Activated T-cell treated with anti-CD3 and anti-CD28 coated beads, Interleukin-2, amount 50 U/mL, for 48 hours (primary cell): ENCODE measurements at places on chromosomes 7 and 10.

DNA sequence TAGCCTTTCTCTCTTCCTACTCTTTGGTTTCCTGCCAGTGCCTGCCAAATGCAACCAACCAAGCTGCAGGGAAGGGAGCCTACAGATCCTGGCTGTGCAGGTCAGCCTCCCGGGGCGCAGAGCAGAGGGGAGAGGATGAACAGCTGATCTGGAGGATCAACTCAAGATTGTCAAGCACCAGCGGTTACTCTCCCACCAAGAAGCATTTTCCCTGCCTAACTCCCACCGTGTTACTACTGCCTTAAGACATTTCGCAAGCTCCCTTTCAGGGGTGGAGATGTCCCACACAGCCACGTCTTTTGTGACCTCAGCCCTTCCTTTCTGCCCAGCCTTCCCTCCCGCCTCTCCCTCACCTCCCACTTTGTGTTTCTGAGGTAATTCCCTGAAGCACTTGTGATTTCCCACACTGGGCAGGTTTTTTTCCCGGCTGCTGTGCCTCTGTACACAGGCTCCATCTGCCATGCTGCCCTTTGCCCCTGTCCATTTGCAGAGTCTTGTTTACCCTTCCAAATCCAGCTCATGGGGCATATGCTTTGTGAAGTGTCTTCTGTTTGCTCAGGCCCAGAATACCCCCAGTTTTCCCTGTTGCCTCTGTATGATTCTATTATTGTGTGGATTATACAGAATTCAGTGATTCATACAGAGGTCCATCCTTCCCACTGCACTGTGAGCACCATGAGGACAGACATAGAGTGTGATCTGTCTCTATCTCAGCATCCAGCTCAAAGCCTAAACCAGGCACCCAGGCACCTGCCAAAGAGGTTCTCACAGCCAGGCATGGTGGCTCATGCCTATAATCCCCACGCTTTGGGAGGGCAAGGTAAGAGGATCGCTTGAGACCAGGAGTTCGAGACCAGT lies 40.9 kb upstream of the PAPSS2 start:
- DNase-seq: no peak

DNA sequence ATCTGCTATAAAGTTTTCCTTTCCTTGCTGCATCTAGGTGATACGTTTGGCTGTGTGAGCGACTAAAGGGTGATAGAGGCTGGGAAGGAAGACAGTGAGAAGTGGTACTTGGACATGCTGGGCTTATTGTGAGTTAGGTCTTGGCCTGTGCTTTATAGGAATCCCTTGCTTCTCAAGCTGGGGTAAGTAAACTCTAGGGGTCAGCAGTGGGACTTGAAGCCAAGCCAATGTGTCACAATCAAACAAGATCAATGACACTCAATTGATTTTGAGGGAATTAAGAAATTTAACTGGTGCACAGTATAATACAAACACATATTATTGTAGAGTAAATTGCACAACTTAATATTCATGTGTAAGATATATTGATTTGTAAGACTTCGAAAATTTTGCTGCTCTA lies 155.8 kb upstream of the AOAH start:
- DNase-seq: no peak

GRCh38 chr10:11379771-11380170 lies 231.7 kb downstream of the USP6NL start:
- DNase-seq: no peak

- DNase-seq: no peak
These were observed 15.9 kb upstream of the ADCK2 start for GRCh38 chr7:140656548-140657515.

GRCh38 chr10:115044891-115045290 lies 48.3 kb upstream of the ATRNL1 start:
- no peak for DNase-seq

DNA sequence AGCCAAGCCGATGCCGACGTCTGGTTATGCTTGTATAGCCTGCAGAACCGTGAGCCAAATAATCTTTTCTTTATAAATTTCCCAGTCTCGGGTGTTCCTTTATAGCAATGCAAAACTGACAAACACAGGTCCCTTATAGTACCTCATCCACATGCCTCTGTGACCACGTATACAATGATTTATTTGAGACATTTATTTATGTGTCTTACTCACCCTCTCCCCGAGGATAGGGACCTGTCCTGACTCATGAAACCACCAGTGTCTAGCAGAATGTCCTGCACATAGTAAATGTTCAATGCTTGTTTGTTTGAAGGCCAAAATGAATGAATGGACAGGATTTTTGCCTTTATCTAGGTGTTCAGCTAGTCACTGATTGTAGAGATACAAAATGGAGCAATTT lies 147.9 kb upstream of the FZD8 start:
- DNase-seq: no peak

DNA sequence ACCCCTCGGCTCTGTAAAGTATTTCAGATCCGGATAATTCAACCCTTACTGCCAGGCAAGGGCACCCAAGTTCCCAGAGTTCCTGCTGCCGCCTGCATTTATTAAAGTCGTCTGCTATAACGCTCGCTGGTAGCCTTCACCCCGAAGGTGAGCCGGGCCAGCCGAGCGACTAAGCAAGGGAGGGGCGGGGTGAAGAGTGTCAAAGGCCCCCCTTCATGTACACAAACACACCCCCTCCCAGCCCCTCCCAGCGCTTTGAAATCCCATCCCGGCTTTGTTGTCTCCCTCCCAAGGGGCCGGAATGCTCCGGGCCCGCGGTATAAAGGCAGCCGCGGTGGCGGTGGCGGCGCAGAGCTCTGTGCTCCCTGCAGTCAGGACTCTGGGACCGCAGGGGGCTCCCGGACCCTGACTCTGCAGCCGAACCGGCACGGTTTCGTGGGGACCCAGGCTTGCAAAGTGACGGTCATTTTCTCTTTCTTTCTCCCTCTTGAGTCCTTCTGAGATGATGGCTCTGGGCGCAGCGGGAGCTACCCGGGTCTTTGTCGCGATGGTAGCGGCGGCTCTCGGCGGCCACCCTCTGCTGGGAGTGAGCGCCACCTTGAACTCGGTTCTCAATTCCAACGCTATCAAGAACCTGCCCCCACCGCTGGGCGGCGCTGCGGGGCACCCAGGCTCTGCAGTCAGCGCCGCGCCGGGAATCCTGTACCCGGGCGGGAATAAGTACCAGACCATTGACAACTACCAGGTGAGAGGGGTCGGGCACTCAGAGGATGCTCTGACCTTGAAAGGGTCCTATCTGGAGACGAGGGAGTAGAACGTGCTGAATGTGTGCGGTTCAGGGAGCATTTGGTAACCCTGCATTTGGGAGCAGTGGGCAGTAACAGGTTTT lies at the start of gene DKK1:
Gene DKK1 (plus strand): TSS at position 349 of the 889 bp plus-strand sequence. CDS start 154 bp downstream, at position 503.
- peak; percentile 40 for DNase-seq
